ENCODE measurements at places on chromosomes 12 and 14.
A peak's percentile ranks its signal among the peaks of the same experiment; 100 is the strongest.

DNA sequence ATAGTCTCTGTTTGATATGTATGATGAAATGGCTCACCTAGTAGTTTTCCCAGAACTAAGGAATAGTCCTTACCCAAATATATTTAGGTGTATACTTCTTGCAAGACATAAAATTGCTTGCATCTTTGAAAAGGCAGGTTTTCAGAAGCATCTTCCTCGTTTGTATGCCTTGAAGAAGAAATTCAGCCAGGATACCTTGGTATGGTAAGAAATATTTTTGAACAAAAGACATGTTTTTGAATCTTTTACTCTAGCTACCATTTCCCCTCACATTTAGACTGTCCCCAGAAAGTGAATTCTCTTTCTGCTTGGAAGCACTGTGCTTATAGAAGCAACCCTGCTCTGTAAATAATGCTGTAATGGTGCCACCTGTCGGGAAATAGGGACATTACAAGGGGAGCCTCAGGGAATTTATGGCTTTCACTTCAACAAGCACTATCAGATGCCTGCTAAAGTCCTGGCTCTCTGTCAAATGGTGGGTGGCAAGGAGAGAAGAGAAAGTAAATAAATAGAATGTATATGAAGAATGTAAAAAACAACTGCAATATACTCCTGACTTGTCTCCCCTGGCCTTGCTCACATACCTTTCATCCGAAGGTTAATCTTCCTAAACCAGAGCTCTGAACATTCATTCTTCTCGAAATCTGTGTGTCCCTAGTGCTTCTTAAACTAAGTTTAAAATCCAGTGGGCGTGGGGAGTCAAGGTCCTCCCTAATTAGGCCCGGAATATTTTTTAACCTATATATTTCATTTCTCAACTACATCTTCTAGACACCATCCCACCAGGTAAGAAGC lies 6.1 kb downstream of the CCDC184 start:
- DNase-seq, result peak; percentile 43

- no peak for DNase-seq
These were observed 315.3 kb downstream of the DIO2 start for GRCh38 chr14:79896009-79896408.

- DNase-seq, result peak; percentile 73
These were observed 37.3 kb upstream of the EML1 start for GRCh38 chr14:99755629-99756603.

DNA sequence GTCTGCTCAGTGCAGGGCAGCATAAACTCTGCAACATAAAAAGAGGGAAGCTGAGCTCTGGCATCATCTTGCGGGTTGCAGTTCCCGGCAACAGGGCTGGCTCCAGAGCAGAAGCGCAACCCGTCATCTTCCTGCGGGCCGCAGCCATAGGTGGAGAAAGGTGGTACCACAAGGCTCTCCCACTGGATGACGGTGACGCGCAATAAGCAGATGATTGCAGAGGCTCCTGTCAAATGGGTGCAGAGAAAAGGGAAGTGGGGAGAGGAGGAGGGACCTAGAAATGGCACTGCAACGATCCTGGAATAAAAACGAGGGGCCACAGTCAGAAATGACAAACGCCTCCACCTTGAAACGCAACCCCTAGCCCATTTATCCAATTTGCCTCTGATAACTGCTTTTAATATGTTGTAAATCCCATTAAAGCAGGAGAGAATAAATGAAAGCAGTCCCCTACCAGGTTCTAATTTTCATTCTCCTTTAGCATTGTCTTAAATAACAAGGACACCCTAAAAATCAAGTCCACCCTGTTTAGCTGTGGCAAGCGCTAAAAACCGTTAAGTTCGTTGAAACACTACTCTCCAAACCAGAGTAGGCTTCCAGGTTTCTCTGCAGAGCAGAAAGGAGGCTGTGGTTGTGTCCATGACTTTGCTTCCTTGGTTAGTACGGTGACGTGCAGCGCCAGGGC lies 30.9 kb upstream of the TUBA1C start:
- DNase-seq, result peak; percentile 22

DNA sequence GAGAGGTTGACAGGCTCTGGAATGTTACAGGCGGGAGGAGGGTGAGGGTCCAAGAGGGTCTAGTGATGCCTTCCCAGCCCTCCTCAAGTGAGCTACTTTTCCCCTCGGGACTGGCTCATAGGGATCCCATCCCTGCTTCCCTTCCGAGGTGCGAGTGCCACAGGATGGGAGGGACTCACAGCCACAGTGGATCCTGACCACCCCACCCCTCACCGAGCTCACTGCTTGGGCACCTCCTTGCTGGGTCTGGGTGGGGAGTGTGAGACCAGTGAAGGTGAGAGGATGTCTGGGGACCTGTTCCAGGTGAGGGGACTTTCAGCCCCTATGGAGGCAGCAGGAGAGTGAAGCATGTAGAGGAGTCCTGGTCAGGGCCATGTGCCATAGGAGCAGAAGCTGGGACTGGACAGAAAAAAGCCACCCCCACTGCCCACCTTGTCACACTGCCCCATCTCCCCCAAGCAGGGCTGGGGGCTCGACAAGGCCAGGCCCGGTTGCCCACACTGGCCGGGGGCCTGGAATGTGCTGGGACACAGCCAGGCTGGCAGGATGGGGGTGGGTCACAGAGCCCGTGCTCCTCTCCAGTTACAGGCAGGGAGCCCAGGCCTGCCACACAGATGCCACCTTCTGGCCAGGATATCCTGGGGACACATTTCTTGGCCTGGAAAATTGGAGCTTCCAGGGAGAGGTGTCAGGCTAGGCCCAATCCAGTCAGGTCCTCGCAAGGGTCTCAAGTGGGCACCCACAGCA lies 1.7 kb upstream of the TNS2 start:
- peak; percentile 81 for DNase-seq

- DNase-seq, result no peak
These were observed 48.7 kb downstream of the ST8SIA1 start for GRCh38 chr12:22285846-22286245.

DNA sequence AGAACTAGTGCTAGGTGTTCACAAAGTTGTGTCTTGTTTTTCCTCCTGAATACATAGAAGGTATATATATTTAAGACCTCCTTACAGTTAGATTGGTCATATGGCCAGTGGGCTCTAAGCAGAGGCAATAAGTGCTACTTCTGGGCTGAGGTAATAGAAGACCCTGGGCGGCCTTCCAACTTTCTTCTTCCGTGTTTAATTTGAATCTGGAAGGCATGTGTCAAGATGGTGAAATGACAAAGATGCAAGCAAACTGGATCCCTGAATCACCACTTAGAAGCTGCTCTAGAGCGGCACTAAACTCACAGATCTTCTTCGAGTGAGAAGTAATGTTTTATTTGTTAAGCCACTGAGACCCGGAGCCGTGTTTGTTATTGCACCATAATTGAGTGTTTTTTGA lies 201.0 kb upstream of the GZMB start:
- no peak for DNase-seq
